ENCODE measurements at places on chromosomes 12 and 14.
A peak's percentile ranks its signal among the peaks of the same experiment; 100 is the strongest.

DNA sequence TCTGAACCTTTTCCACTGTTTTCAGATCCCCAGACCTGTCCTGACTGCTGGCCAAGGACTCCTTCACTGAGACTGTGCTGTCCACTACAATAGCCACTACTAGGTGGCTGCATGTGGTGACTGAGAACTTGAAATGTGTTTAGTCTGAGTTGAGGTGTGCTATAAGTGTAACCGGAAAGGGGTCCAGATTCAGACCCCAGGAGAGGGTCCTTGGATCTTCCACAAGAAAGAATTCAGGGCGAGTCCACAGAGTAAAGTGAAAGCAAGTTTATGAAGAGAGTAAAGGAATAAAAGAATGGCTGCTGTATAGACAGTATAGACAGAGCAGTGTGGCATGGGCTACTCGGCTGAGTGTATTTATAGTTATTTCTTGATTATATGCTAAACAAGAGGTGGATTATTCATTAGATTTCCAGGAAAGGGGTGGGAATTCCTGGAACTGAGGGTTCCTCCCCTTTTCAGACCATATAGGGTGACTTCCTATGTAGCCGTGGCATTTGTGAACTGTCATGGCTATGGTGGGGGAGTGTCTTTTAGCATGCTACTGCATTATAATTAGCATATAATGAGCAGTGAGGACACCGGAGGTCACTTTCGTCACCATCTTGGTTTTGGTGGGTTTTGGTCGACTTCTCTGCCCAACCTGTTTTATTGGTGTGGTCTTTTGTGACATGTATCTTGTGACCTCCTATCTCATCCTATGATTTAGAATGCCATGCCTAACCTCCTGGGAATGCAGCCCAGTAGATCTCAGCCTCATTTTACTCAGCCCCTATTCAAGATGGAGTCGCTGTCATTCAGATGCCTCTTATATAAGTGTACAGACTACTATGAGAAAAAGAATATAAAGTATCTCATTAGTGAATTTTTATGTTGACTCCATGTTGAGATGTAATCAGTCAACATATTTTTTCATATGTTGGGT lies 70.0 kb upstream of the SRSF5 start:
- DNase-seq = no peak

DNA sequence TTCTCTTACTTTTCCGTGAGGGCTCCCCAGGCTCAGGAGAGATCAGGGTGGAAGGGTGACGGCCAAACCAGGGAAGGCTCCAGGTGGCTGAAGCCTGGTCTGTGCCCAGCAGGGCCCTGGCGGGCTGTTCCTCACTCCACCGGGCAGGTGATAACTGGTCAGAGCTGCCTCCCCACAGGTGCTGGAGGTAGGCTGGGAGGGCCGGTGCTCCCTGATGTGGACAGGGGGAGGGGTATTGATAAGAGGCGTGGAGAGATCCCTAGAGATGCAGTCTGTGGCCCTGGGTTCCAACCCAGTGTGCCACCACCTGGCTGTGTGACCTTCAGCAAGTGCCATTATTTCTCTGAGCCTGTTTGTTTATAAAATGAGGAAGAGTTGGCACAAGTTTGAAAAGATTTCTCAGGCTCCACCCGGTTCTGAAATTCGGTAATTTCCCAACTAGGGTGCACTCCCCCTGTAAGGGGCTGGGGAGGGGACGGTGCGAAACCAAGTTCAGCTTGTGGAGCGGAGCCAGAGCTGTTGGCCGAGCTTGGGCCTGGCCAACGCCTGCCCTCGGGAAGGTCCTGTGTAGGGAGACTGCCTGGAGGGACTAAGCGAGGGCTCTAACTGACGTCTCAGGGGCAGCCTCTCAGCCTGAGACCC lies 1.0 kb upstream of the NR4A1 start:
- DNase-seq = peak; percentile 6

DNA sequence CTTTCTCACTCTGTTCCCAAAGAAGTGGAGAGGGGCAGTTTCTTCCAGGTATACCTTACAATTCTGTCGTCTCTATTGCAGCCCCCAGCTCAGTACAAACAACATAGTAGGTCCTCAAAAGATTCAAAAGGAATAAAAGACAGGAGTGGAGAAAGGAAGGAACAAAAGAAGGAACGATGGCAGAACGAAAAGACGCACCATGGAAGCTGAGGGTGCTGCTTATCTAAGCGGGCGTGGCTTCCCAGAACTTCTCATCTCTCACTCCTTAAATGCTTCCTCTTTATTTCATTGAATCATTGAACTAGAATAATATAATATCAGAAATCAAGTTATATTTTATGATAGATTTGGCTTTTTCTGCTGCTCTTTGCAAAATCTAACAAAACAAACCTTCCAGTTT lies 13.7 kb upstream of the LTA4H start:
- DNase-seq = no peak

DNA sequence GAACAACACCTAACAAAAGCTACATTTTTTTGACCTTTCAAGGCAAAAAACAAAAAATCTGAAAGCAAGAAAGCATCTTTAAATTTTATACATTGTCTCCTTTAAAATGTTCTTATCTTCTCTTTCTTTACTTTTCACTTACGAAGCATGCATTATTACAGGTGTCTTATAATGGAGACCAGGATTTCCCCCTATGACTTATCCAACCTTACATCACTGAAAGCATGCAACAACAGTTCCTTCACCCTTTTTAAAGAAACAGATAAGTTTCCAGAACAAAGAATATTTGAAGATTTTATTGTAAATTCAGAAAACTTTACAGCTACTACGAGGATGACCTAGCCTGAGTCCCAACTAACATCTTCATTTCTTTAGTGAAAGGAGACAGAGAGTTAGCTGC lies 277.2 kb downstream of the AKAP6 start:
- DNase-seq = no peak

- DNase-seq = no peak
Measured at GRCh38 chr12:33794954-33795353, 227.3 kb upstream of the ALG10 start.

DNA sequence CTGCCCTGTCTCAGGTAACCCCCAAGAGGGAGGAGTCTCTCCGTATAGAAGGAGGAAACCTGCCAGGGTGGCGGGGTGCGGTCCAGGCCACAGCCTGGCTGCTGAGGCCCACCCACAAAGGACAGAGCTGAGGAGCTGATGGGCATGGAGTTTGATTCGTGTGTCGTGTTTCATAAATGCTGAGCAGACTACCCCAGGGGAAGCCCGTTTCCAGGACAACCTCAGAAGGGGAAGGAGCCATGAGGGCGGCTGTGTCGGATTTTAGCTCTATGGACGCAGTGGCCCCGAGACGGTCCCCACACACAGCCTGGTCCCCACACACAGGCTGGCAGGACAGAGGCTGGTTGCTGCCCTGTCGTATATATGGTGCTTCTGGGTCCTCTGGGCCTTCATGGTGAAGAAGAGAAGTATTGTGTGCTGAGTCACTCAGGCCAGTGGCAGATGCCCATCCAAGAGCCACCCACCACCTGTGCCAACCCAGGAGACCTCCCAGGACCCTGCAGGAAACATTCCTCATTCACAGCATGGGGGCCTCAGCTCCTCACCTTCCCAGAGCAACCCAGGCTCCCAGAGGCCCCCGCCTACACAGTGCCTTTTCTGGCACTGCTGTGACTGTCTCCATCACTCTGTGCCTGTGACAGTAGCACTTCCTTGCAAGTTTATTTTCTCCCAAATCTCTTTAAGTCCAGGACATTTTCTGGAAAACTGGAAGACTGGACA lies 63.1 kb upstream of the RIN3 start:
- DNase-seq = no peak

DNA sequence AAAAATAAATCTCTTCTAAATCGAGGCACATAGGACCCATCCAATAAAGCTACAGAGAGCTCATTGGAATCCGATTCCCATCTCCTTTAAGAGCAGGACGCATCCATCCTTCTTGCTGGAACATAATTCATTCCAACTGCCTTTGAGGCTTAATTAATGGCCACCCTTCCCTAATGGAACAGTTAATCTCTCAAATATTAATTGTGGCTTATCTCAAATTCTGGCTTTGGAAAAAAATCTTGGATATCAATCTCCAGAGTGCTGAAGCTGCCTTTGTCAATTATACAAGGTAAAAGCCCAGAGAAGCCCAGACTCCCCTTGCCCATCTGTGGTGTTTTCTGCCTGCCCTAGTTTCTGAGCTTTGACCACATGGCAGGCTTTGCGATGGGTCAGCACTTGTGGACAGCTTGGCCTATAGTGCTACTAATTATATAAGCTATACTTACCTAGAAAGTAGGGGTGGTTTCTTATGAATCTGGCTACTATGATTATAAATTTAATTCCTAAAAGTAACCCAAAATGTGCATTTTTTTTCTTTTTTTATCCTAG lies 246.3 kb downstream of the NUAK1 start:
- no peak for DNase-seq

- no peak for DNase-seq
Measured at GRCh38 chr12:130990034-130990433, 36.3 kb downstream of the ADGRD1 start.

DNA sequence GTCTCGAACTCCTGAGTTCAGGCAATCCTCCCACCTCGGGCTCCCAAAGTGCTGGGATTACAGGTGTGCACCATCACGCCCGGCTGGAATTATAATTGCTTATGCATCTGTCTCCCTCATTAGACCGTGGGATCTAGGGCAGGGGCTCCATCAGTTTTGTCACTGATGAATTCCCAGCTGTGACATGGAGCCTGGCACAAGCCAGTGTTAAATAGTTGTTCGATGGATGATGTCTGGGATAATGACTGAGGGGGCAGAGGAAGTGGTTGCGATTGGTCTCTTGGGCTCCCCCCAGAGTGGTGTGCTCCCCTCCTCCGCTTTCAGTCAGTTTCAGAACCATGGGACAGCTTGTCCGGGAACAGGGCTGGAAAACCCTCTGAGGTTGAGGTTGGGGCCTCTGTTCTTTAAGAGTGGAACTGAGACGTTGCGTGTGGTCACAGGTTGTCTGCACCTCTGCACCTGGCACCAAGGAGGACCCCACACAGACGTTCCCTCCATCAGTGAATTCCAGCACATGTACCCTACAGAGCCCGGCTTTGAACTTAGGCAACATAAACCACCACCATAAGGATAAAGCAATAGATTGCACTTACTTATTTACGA lies 30.8 kb upstream of the BATF start:
- DNase-seq = no peak

GRCh38 chr12:87384226-87384625 lies 645.0 kb downstream of the C12orf50 start:
- DNase-seq = no peak

DNA sequence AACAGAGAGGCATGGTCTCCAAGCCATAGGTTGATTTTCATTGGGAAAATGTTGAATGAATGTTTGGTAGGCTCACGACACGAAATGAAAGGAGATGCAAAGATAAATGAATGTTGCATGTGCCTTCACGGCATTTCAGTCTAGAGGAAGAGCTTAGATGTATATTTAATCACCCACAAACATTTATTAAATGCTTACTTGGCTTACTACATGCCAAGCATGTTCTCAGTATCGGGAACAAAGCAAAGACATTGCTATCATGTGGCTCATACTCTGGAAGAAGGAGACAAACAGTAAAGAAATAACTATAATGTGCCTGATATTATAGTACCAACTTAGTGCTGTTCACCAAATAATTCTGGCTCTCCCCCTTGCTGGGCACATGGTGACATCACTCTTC lies 133.5 kb downstream of the LLPH start:
- no peak for DNase-seq

- DNase-seq = no peak
Measured at GRCh38 chr12:27772328-27773049, 7.5 kb upstream of the KLHL42 start.

DNA sequence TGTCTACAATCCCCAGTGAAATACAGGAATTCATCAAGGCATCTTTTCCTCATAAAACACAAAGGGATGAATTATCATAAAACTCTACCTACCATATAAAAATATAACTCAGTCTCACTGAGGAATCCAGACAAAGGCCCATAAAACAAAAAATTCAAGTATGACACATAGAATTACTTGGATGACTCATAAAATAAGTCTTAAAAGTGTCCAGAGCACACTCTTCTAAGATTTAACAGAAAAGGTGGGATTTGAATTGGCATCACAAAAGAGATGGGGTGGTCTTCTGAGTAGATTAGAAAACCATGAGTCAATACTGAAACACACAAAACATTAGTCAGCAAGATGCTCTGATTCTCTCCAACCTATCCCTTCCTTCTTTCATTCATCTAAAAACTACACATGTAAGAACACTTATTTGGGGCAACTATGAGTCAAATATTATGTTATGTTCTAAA lies 202.7 kb upstream of the GARIN6 start:
- DNase-seq = no peak

DNA sequence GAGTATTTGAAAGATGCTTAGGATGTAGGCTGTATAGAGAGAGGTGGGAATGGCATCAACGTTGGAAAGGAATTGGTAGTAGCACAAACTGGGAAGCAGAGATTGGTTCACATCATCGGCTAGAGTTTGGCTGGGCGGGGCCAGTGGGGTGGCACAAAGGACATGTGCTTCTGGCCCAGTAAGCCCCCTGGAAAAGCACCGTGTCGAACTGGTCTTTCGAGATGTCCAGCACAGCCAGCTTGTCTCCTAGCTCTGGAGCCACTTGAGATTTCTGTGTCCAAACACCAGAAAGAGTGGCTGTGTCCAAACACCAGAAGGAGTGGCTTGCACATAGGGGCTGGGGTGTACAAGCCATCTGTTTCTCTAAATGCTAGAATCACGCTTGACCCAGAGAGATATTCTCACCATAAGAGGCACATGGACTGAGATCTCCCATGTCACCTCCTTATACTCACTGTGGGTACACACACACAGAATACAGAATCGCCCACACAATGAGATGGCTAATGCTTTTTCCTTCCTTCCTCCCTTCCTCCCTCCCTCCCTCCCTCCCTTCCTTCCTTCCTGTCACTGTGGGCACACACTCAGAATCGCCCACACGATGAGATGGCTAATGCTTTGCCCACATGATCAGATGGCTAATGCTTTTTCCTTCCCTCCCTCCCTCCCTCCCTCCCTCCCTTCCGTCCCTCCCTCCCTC lies 41.8 kb upstream of the KCNK13 start:
- DNase-seq = no peak

- DNase-seq = no peak
Measured at GRCh38 chr12:9079082-9079481, 36.6 kb downstream of the A2M start.

DNA sequence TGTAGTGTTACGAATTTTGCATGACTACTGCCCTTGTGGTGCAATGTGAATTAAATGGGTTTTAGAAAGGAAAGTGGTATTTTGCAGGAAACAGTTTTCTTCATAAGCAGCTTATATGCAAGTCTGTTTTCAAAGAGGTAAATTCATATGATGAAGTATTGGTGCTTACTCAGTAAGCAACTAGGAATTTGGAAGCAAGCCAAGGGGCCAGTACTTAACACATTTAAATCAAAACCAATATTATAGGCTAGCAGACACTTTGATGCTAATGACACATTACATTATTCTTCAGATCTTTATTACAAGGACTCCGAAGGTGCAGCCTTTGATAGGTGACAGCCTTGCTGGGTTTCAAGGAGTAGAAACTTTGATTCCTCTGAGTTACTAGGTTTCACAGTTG lies 23.1 kb downstream of the MGAT4C start:
- DNase-seq = no peak

- DNase-seq = no peak
Measured at GRCh38 chr12:30953257-30953656, 26.7 kb downstream of the TSPAN11 start.

GRCh38 chr12:65529771-65530435 lies 251.4 kb downstream of the MSRB3 start:
- DNase-seq = no peak

GRCh38 chr12:11273449-11273848 lies 3.9 kb upstream of the PRB3 start:
- DNase-seq = no peak
